Skeletal muscle tissue (tissue), 5 donors: ENCODE measurements at places on chromosomes 2 and 18. TPM values are rescaled to one million over a fixed set of nuclear protein-coding genes. Genes with fewer than 3 reads are reported as not detected.

The TMEFF2 gene
- total RNA-seq, result 6.3 TPM

The C2orf72 gene
- total RNA-seq, result 1.0 TPM

The CFAP53 gene
- not detected for total RNA-seq

The MYO7B gene
- 1.0 TPM for total RNA-seq

The IL18RAP gene
- total RNA-seq, result 2.6 TPM

The SERPINB10 gene
- total RNA-seq, result 1.0 TPM

The TBR1 gene
- total RNA-seq, result not detected

The TUBA4B gene
- total RNA-seq, result not detected

The COPS8 gene
- 55.8 TPM for total RNA-seq

The DSEL gene
- 15.7 TPM for total RNA-seq

The KHK gene
- total RNA-seq, result 2.1 TPM

The CMPK2 gene
- 4.2 TPM for total RNA-seq

The UGT1A3 gene
- total RNA-seq, result not detected

The KCNIP3 gene
- total RNA-seq, result 2.1 TPM

The TMEM200C gene
- 0.52 TPM for total RNA-seq

The SCN9A gene
- total RNA-seq, result 14.1 TPM

The STK11IP gene
- total RNA-seq, result 8.9 TPM

The CNDP1 gene
- not detected for total RNA-seq

The HRH4 gene
- not detected for total RNA-seq

The UGGT1 gene
- total RNA-seq, result 30.3 TPM

The DSG4 gene
- total RNA-seq, result not detected
